Kidney epithelial cell (primary cell): ENCODE measurements at places on chromosomes 5 and 9. TPM values are rescaled to one million over a fixed set of nuclear protein-coding genes. Genes with fewer than 3 reads are reported as not detected.

DNA sequence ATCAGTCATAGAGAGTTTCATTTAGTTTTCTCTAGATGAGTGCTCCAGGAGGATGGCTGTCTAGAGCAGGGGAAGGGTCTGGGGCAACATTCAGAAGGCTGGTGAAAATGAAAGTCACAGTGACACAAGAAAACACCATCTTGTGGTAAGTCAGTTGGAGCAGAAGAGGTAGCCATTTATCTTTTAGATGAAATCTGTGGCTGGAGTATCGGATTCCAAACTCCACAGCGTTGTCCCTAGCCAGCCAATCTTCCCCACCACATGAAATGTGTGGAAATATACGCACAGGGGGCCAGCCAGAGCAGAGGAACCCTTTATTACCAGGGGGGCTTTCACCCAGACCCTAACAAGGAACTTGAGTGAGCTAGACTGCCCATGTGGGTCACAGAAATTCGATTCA, 15.9 kb upstream of the TNFAIP8 start:
- DNase-seq, result no peak

DNA sequence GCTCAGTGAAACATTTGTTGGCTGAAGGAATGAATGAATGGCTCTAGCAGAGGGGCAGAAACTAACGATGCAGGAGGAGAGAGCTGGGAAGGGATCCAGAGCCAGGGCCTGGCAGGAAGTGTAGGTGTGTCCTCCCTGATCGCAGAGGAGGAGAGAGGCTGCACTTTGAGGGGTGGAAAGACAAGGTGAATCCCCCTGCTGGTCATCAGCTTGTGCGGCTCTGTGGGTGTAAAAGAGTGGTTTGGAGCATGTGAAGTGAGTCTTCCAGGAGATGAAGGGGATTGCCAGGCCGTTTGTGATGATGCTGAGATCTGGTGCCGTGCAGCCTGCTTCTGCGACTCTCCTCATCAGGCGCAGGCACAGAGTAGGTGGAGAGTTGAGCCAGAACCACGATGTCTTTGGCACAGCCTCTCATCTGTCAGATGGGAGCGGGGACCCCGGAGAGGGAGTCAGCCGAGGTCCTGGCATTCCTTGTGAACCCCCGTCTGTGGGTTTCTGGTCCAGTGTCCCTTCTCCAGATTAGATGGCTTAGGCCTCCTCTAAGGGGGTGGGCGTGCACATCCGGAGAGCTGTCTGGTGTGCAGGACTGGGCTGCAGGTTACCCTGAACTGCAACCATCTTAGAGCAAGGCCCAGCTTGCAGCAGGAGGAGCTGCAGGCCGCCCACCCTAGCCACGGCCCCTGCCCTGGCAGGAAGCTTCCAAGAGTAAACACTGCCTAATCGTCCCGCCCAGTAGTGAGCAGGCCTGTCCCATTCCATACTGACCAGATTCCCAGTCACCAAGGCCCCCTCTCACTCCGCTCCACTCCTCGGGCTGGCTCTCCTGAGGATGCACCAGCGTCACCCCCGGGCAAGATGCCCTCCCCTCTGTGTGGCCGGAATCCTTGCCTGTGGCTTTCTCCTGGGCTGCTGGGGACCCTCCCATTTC, at the start of gene ADAMTS13:
Gene ADAMTS13, plus strand, starts transcription at position 753 of the 928 bp plus-strand sequence. Its CDS starts 77 bp downstream, at position 830.
- DNase-seq, result no peak

GRCh38 chr9:104944871-104945270, 16.9 kb upstream of the ABCA1 start:
- no peak for DNase-seq

- no peak for DNase-seq
These were observed 94.0 kb downstream of the MSX2 start for GRCh38 chr5:174818430-174818829.

DNA sequence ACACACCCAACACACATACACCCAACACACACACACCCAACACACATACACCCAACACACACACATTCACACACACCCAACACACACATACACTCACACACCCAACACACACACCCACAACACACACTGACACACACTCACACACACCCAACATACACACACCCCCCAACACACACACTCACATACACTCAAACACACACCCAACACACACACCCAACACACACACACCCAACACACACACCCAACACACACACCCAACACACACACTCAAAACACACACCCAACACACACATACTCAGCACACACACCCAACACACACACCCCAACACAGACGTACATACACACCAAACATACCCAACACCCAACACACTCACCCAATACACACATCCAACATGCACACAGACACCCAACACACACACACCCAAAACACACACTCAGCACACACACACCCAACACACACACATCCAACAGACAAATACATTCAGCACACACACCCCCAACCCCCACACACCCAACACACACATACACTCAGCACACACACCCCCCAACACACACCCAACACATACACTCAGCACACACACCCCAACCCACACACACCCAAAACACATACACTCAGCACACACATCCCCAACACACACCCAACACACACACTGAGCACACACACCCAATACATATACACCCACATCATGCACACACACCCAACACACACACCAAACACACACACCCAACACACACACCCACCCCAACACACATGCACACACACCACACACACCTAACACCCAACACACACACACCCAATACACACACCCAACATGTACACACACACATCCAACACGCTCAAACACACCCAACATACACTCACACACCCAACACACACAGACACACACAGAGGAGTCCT, 479.5 kb upstream of the DAP start:
- no peak for DNase-seq

GRCh38 chr5:133691448-133691847, 79.1 kb upstream of the FSTL4 start:
- DNase-seq, result no peak

DNA sequence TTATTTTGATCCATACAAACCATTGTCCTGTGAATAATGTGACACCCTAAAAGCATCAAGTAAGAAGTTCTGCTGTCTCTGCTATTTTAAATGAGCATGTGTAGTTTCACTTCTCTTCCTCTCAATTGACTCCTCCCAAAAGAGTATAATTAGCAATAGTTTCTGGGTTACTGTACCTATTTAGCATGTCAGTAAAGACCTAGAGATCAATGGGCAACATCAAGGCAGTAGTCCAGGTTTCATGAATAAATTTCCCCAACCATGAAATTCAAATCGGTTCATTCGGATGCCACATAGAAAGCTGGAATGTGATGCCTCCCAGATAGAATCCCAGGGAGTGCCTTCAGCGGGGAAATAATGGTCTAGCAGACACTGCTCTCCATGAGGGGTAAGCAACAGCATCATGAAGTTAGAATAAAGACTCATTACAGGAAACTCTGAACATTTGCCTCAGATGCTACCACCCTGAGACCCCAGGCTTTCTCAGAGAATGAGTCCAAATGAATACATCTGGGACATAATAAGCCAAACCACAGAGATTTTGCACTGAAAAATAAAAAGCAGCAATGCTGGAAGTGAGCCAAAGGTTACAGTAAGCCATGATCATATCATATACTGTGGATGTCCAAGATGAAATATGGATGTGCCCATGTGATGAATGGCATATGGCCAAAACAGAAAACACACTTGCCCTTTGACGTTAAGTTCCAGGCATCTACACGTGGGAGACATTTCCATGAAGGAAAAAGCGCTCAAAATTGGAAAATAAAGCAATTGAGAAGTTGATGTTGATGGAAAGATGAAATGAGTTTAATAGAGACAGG, 1107.0 kb upstream of the SEMA6A start:
- DNase-seq, result no peak

Gene SMIM33
- not detected in 2 replicates for total RNA-seq

Gene SCGB3A2
- not detected in 2 replicates for total RNA-seq

Gene AK3
- total RNA-seq, result 64.4 and 65.5 TPM in 2 replicates
